ENCODE measurements at places on chromosomes 2 and 18. TPM values are rescaled to one million over a fixed set of nuclear protein-coding genes. Genes with fewer than 3 reads are reported as not detected.

Gene CDH2
- total RNA-seq = 16.9 TPM

Gene EDAR
- 0.05 TPM for total RNA-seq

Gene CPLX4
- not detected for total RNA-seq

Gene UGT1A3
- total RNA-seq = not detected

- peak overlapping the region; percentile 97 for H3K27ac ChIP-seq
- H3K4me3 ChIP-seq = no peak overlapping the region
- H3K36me3 ChIP-seq = no peaks in the 10 kb centered on the region
- no peaks in the 10 kb centered on the region for H3K27me3 ChIP-seq
- peak; percentile 33 for DNase-seq
These were observed 53.3 kb downstream of the FECH start for GRCh38 chr18:57533006-57533867.

DNA sequence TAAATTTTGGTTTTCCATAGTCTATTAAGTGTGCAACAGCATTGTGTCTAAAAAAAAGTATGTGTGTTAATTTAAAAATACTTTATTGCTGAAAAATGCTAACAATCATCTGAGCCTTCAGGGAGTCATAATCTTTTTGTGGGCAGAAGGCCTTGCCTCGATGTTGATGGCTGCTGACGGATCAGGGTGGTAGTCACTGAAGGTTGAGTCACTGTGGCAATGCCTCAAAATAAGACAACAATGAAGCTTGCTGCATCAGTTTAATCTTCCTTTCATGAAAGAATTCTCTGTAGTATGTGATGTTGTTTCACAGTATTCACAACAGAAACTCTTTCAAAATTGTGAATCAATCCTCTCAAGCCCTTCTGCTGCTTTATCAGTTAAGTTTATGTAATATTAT is 31.3 kb downstream of the HDHD2 start:
- no peak overlapping the region for H3K4me3 ChIP-seq
- no peak for DNase-seq
- peaks cover 15% of the 10 kb centered on the region for H3K36me3 ChIP-seq
- no peak overlapping the region for H3K27ac ChIP-seq
- no peaks in the 10 kb centered on the region for H3K27me3 ChIP-seq

Measured in WTC11 (cell line).